Left lung (tissue), 14 donors: ENCODE measurements at places on chromosomes 13 and 19. TPM values are rescaled to one million over a fixed set of nuclear protein-coding genes. Genes with fewer than 3 reads are reported as not detected.

DNA sequence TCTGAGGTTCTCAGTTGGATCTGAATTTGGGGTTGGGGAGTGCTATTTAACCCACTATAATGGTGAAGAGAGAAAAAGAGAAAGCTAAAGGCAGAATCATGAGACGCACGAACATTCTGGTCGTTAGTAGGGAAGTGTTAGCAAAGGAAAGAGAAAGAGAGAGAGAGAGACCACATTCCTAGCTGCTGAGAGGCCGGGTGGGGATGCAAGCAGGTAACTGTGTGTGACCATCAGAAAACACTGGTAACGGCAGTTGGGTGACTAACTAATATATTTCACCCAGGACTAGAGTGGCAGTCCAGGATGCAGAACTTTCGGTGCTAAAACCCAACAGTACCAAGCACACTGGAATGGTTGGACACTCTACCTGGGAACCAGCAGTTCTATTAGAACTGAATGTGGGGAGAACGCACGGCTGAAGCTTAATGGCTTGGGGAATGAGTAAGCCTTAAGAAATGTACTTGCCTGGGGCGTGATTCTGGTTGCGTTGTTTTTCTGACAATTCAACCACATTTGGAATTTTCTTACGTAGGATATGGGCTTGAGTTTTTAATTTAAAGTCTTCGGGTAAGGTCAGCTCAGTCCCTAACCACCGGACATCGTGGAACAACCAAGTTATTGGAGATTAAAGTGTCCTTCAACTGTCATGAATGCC, 130.2 kb downstream of the DNAJC15 start:
- H3K4me3 ChIP-seq = no peak overlapping the region
- H3K27me3 ChIP-seq = no peaks in the 10 kb centered on the region
- H3K27ac ChIP-seq = no peak overlapping the region
- no peaks in the 10 kb centered on the region for H3K4me1 ChIP-seq

DNA sequence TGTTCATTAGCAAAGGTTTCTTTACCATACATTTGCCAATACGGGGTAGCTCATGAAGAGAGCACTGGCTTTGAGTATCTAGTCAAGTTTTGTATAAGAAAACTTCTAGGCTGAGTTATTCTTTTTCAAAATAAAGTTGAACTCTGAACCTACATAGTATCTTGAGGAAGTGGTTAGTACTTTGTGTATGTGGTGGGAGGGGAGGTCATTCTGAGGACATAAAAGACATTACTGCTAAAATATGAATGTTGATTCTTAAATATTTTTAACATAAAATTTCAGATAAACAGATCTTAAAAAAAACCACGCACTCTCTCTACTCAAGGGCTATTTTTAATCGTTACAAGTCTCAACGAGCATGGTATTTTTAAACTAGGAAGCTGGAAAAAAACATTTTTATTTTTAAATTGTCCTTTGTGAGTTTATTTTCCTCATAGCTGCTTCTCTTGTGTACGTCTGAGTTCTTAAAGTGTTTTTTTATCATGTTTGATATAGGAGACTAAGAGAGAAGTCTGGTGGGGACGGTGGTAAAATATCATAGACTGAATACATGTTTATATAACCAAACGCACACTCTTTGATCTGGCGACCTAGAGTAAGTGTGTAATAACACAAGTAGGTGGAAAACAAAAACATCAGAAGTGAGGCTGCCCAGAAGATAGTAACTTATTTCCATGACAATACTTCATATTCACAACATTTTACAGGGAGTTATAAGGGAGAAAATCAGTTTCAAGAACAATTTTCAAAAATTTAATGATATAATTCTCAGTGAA, 118.0 kb upstream of the POSTN start:
- no peak for DNase-seq
- no peaks in the 10 kb centered on the region for H3K27me3 ChIP-seq
- H3K27ac ChIP-seq = peak overlapping the region; percentile 6
- H3K4me3 ChIP-seq = no peak overlapping the region
- H3K4me1 ChIP-seq = no peaks in the 10 kb centered on the region
- H3K36me3 ChIP-seq = no peaks in the 10 kb centered on the region

DNA sequence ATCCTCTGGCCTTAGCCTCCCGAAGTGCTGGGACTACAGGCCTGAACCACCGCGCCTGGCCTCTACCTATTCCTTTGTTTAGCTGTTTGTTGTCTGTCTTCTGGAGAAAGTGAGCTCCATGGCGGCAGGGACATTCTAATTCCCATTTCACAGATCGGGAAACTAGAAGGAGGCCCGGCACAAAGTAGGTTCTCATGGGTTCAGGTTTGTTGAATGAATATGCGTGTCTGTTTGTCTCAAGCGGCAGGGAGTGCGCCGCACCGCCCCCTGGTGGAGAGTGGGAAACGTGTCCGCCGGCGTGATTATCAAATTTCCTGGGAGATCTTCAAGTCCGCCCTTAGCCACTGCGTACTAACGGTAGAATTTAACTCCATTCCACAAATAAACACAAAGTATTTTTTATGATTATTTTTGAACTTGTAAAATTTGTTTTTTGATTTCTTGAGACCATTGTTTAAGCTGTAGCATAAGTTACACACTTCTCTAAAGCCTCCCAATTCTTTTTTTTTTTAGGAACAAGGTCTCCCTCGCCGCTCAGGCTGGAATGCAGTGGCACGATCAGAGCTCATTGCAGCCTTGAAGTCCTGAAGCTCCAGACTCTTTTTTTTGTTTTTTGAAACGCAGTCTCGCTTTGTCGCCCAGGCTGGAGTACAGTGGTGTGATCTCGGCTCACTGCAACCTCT, 8.9 kb upstream of the CCDC9 start:
- H3K4me3 ChIP-seq = no peak overlapping the region
- peaks cover 33% of the 10 kb centered on the region for H3K4me1 ChIP-seq
- H3K27me3 ChIP-seq = peaks cover 9% of the 10 kb centered on the region
- no peak overlapping the region for H3K27ac ChIP-seq
- H3K36me3 ChIP-seq = no peaks in the 10 kb centered on the region

DNA sequence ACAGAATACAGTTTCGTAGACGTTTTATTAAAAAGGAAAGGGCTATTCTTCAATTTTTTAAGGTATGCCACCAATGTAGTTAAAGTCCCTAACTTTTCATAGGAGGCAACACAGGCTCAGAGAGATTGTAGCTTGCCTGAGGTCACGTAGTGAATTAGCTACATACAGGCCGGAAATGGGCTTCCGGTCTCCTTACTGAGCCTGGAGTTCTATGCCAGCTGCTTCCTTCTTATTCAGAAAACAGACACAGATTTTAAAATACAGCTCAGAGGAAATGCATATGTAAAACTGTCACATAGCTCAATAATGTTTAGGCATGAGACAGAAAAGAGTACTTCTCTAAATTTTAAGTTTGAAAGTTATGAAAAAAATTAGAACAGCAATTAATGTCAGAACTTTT, 85.4 kb upstream of the TUBA3C start:
- DNase-seq = no peak
- H3K27ac ChIP-seq = no peak overlapping the region
- no peaks in the 10 kb centered on the region for H3K36me3 ChIP-seq
- no peaks in the 10 kb centered on the region for H3K27me3 ChIP-seq

The LIN7B gene
- 12.3 TPM for polyA plus RNA-seq

GRCh38 chr13:30727491-30728355, 7.6 kb upstream of the ALOX5AP start:
- H3K27ac ChIP-seq = no peak overlapping the region
- no peaks in the 10 kb centered on the region for H3K4me1 ChIP-seq
- H3K36me3 ChIP-seq = no peaks in the 10 kb centered on the region

GRCh38 chr19:31175564-31176348, 173.5 kb downstream of the TSHZ3 start:
- H3K4me3 ChIP-seq = no peak overlapping the region
- H3K27me3 ChIP-seq = no peaks in the 10 kb centered on the region
- H3K36me3 ChIP-seq = no peaks in the 10 kb centered on the region
- no peak for DNase-seq
- H3K4me1 ChIP-seq = no peaks in the 10 kb centered on the region

DNA sequence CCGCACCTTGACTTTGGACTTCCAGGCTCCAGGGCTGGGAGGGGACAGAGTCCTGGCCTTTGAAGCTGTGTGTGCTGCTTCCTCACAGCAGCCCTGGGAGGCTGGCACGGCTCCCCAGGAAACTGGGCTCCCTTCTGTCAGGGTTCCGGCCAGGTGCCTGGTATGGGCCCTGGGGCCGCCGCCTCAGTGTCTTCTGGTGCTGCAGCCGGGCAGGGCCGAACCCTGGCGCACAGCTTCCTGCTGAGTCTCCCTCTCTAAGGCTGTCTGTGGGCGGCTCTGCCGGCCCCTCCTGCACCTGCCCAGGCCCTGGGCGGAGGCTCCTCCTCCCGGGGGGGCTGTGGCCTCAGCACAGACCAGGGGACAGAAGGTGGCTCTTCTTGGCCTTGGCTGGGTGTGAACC, 32.4 kb downstream of the GPX4 start:
- H3K4me3 ChIP-seq = no peak overlapping the region
- DNase-seq = no peak
- H3K27ac ChIP-seq = peak overlapping the region; percentile 99
- no peaks in the 10 kb centered on the region for H3K27me3 ChIP-seq
